ENCODE measurements at places on chromosomes 2 and 18.
A peak's percentile ranks its signal among the peaks of the same experiment; 100 is the strongest.

- no peak for DNase-seq
These were observed 63.9 kb downstream of the AOX1 start for GRCh38 chr2:200649724-200650123.

GRCh38 chr2:98296440-98296839 is 49.8 kb upstream of the CNGA3 start:
- DNase-seq = no peak

DNA sequence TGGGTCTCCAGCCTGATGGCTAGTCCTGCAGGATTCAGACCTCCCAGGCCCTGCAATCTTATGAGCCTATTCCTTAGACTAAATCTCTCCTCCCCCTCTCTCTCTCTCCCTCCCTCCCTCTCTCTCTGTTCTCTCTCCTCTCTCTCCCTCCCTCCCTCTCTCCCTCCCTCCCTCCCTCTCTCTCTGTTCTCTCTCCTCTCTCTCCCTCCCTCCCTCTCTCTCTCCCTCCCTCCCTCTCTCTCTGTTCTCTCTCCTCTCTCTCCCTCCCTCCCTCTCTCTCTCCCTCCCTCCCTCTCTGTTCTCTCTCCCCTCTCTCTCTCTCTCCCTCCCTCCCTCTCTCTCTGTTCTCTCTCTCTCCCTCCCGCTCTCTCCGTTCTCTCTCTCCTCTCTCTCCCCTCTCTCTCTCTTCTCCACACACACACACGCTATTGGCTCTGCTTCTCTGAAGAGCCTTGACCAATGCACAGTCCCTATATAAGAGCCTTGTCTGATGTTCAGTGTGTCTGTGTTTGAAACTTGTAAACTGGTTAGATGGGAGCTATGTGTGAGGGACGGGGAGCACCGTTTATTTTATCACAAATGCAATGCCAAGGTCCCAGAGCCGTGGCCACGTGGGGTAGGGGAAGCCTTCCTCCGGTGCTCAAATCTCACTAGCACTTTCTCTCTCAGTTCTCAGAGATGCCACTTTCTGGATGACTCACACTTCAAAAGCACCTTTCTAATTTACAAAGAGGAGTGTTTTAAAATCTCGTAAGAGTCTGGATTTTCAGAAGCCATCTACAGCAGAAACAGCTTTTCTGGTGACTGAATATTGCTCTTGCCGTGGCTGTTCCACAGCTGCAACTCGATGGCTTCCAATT is 9.4 kb upstream of the PRLH start:
- peak; percentile 76 for DNase-seq

DNA sequence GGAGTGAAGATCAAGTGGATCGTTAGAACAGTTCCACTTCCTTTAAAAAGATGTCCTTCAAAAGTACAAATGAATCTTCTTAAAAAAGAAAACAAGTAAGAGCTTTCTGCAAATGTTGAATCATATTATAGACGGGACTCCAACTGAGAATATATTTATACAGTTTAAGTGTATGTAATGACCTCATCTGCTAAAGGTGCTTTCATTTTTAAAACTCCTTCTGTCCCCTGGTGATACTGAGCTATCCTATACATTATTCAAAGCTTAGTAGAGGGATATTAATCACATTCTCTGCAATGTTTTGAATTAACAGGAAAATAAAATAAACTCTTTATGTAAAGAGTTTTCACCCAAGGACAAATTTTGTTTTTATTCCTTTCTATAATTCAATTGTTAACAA is 420.7 kb upstream of the SLC8A1 start:
- DNase-seq = no peak

DNA sequence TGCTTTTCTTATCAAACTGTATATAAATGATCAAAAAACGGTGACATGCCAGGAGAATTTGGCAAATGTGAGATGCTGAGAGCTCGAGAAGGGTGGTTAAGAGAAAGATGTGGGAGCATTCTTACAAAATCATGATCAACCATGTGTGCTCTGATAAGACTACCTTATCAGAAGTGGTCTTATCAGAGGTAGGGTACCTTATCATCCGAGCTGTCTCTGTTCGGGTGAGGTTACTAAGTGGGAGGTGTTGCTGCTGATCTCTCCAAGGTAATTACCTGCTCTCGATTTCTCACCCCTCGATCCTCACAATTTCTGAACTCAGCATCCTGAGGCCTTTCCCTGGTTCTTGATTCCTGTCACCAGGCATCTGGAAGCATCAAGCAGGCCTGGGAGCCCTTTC is 813.0 kb upstream of the ID2 start:
- DNase-seq = no peak

GRCh38 chr2:217689053-217689452 is 313.7 kb downstream of the TNS1 start:
- no peak for DNase-seq

DNA sequence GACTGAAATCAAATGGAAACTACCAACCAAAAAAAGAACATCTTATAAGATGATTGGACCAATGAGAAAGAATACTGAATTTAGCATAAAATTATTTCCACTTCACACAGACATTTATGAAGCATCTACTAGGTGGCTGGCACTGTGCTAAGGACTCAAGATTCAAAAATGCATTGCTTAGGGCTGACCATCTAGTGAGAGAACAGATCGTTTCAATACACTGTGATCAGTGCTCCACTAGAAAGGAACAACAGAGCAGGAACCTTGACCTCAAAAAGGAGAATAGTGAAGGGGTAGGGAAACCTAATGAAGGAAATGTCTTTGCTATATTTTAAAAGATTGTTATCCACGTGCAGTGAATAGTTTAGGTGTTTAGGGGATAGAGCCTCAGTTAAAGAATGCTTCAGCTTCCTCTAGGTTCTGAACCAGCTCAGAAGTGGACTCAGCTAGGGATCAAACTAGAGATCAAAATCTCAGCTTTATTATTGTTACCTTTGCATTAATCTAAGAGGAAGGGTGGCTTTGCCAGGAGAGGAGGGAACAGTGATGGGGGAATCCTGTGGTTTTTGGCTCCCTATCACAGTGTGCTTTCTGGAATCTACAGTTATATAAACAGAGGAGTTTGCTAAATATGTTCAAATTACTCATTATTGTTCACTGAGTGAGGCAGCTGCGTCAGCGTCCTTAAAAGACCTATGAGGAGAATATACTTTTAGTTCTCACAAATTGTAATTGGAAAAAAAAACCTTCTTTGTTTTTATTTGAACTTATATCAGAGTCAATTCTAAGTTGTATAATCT is 16.2 kb upstream of the BBS5 start:
- no peak for DNase-seq

- no peak for DNase-seq
These were observed 118.0 kb downstream of the RHBDD1 start for GRCh38 chr2:226953826-226954225.

DNA sequence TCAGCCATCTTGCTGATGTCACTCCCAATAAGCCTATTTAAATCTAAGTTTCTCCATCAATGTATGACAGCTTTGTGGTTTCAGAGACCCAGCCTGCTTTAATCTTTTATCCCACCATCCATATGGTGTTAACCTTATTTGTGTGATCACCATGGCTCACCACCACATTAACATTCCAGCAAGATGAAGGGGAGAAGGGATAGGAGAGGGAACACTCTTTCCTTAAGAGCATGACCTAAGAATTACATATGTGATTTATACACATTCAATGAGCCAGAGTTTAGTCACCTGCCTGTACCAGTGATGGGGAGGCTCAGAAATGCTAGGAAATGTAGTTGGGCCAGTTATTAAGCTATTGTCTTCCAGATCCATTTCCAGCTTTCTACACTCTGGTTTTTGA is 44.5 kb upstream of the CHN1 start:
- DNase-seq = no peak

DNA sequence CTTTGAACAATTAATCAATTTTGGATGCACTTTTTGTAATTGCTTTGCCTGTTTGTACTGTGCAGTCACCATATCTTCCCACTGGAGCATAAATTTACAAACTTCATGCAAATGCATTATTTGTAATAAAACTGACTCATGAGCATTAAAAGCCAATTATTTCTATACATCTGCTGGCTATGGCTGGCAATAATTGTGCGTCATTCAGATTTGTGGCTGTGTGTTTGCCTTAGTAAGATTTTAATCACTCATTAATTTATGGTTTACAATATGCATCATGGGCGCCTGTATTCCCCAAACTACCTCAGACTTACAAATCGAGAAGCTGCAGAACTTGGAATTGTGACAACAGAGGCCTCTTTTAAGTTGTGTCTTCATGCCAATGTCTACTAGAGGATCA is 132.4 kb upstream of the TRIB2 start:
- DNase-seq = no peak

- DNase-seq = no peak
These were observed 5.3 kb downstream of the ONECUT2 start for GRCh38 chr18:57440331-57441070.

Data from activated effector memory CD4-positive, alpha-beta T cell treated with anti-CD3 and anti-CD28 coated beads, Interleukin-2, amount 50 U/mL, for 16 hours (primary cell).